ENCODE measurements at places on chromosomes 13 and 19.

- DNase-seq, result peak; percentile 75
Measured at GRCh38 chr19:10000171-10000826, 10.0 kb downstream of the COL5A3 start.

GRCh38 chr19:19568802-19569756 lies 31.0 kb downstream of the CILP2 start:
- no peak for DNase-seq

DNA sequence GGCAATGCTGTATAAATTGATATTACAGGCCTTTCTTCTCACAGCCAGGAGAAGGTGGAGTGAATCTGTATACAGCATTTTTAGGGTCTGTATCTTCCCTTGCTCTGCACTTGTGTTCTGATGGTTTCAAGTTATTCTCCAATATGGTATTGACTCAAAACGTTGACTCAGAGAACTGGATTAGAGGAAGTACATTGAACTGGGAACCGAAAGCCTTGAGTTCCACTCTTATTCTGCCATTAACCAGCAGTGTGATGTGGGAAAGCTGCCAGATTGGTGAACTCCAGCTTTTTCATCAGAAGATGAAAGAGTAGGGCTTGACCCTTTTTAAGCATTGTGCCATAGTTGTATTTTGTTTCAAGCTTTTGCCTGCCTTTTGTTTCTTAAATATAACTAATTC lies 167.7 kb downstream of the SPRY2 start:
- peak; percentile 11 for DNase-seq

DNA sequence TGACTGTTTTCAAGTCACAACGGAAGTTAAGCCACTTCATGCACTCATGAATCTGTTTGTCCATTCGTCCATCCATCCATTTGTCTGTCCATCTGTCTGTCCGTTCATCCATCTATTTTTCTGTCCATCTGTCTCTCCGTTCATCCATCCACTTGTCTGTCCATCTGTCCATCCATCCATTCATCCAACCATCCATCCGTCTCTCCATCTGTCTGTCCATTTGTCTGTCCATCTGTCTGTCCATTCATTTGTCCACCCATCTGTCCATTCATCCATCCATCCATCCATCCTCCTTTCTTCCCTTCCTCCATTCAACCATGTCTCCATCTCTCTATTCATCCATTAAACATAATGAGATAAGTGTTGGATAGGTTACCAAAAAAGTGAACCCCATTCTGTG lies 123.5 kb upstream of the UQCRFS1 start:
- DNase-seq, result no peak

DNA sequence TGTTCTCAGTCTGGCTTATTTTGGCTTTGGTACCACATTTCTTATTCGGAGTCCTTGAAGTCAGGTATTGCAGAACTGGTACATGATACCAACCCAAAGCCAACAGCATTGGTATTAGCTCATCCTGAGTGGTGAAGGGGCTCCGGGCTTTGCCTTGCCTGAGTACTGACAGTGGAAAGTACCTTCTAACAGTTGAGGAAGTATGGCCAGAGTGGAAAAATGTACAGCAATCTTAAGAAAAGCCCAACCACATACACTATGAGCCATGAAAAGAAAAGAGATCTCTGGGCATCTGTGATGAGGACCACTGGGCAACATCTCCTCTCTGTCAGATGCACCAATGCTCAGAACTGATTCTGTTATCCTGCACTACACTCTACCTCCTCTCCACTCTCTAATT lies 8.3 kb downstream of the LCP1 start:
- DNase-seq, result no peak

- DNase-seq, result no peak
Measured at GRCh38 chr13:101053301-101054093, 362.8 kb downstream of the NALCN start.

DNA sequence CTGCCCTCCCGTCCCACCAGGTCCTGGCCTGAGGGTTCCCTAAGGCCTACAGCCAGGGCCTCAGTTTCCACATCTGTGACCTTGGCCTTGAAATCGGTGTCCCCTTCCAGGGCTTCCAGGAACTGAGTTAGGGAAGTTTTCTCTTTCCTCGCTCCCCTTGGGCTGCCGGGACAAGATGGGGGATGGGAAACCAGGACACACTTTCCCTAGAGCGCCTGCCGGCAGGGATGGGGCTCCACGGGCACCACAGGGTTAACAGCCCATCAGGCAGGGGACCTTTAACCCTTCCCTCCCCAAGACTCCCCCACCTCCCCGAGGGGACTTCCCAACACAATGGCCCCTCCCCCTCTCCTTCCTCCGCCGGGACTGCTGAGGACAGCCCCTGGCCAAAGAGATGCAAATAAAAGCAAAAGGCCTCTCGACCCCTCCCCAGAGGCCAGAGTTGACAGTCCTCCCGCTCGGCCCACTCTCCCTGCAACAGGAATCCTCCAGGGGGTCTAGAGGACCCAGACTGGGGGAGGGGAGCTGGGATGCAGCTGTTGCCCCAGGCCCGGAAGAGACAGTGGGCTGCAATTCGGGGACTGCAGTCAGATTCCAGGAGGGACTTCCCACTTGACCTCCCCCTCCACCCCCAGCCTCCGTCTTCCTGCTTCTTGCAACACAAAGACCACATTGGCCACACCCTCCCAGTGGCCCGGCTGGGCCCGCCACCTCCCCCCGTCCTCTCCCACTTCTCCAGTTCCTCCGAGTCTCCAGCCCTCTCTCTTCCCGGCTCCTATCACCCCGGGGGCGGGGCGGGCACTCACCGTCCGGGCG lies 3.4 kb downstream of the BBC3 start:
- DNase-seq, result peak; percentile 89

DNA sequence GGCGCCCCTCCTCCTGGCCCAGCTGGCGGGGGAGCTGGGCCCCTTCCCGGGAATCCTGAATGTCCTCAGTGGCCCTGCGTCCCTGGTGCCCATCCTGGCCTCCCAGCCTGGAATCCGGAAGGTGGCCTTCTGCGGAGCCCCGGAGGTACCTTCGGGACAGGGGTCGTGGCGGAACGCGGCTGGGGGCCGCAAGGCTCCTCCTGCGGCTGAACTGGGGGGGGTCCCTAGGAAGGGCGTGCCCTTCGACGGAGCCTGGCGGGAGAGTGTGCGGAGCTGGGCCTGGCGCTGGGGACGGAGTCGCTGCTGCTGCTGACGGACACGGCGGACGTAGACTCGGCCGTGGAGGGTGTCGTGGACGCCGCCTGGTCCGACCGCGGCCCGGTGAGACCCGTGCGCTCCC lies 8.6 kb downstream of the ALDH16A1 start:
- DNase-seq, result no peak

- no peak for DNase-seq
Measured at GRCh38 chr13:41931337-41931736, 29.6 kb downstream of the VWA8 start.

GRCh38 chr19:3691372-3691716 lies 8.9 kb downstream of the PIP5K1C start:
- DNase-seq, result no peak

DNA sequence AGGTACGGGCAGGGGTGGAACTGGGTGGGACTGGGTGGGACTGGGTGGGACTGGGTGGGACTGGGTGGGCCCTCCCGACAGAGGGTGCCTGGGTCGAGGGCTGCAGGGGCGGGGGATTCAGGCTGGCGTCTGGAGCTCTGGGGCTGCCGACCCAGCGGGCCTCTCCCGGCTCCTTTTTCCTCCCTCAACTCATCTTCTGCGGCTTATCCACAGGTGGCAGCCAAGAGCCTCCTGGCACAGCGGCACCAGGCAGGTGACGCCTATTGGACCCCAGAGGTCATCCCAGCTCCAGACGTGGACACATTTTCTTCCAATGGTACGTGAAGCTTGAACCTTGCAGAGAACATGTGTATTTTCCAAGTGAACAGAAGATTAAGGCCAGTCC lies 533 bp downstream of the ZNF544 start:
- DNase-seq, result no peak

- DNase-seq, result no peak
Measured at GRCh38 chr13:73429701-73430100, 370.9 kb downstream of the KLF5 start.

- peak; percentile 54 for DNase-seq
Measured at GRCh38 chr13:52846567-52847321, 1.7 kb downstream of the PCDH8 start.

- DNase-seq, result no peak
Measured at GRCh38 chr13:26017196-26017921, 34.5 kb downstream of the SHISA2 start.

- DNase-seq, result peak; percentile 56
Measured at GRCh38 chr19:51158474-51159129, 16.5 kb downstream of the SIGLEC7 start.

DNA sequence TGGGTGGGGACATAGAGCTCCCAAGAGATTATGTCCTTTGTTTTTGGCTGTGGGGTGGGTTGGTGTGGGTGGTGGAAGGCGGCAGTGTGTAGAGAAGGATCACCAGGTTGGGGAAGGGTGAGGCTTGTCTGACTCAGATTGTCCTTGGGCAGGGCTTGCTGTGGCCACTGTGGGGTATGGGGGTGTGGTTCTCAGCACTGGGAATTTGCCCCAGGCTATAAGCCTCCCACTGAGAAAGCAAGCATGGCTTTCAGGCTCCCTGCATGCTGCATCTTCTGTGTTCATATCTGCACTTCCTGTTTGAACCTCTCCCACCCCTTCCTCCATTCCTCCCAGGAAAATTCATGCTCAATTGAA lies 34.9 kb downstream of the DNAJC15 start:
- peak; percentile 60 for DNase-seq

GRCh38 chr19:45503909-45504308 lies 3.4 kb upstream of the VASP start:
- DNase-seq, result no peak

- no peak for DNase-seq
Measured at GRCh38 chr13:104833221-104833620, 1702.2 kb downstream of the EFNB2 start.

DNA sequence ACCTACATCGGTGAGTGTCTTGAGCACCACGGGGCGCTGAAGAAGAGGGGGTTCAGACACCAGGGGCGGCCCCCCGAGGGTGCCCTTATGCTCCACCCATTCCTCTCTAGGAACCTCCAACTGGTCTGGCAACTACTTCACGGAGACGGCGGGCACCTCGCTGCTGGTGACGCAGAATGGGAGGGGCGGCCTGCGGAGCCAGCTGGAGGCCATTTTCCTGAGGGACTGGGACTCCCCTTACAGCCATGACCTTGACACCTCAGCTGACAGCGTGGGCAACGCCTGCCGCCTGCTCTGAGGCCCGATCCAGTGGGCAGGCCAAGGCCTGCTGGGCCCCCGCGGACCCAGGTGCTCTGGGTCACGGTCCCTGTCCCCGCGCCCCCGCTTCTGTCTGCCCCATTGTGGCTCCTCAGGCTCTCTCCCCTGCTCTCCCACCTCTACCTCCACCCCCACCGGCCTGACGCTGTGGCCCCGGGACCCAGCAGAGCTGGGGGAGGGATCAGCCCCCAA lies 12.1 kb downstream of the HIPK4 start:
- DNase-seq, result no peak

GRCh38 chr13:109963384-109963783 lies 177.0 kb upstream of the IRS2 start:
- DNase-seq, result no peak

DNA sequence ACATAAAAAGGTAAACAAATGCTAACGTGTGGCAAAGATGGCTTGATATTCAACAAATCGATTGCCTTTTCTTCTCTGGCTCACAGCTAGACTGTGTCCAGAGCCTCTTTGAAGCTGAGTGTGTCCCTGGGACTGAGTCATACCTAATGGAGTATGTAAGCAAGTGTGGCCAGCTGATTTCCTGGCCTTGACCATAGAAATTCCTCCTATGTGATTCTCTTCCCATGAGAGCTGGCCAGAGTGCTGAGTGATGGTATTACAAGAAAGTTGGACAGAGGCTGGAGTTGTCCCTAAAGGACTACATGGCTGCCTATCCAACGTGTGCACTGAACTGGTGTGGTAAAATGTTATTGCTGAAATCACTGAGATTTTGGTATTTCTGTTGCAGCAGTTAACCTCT lies 320.1 kb upstream of the SLC10A2 start:
- no peak for DNase-seq

DNA sequence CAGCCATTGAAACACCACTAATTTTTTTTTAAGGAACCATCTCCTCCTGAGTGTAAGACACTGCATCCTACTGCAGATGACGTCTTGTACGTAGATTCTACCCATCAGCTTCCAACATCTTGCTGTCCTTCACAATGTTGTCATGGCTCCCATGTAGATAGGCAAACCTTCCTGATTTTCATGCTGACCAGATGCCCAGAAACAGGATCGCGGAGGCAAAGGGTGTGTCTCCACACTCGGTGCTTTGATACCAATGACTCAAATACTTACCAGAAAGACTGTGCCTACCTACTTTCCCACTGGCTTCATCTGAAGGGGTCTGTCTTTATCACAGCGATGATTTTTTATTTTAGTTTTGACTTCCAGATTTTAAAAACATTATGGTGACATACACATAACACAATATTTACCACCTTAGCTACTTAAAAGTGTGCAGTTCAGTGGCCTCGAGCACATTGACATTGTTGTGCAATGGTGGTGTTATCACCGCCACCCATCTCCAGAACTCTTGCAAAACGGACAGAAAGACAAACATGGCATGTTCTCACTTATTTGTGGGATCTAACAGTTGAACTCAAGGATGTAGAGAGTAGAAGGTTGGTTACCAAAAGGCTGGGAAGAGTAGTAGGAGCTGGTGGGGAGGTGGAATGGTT lies 94.0 kb upstream of the PEG3 start:
- DNase-seq, result no peak

- peak; percentile 82 for DNase-seq
Measured at GRCh38 chr13:41456768-41457588, at the start of gene RGCC. RGCC (plus strand) TSS chr13:41457550; CDS start chr13:41457708, 158 bp downstream.

DNA sequence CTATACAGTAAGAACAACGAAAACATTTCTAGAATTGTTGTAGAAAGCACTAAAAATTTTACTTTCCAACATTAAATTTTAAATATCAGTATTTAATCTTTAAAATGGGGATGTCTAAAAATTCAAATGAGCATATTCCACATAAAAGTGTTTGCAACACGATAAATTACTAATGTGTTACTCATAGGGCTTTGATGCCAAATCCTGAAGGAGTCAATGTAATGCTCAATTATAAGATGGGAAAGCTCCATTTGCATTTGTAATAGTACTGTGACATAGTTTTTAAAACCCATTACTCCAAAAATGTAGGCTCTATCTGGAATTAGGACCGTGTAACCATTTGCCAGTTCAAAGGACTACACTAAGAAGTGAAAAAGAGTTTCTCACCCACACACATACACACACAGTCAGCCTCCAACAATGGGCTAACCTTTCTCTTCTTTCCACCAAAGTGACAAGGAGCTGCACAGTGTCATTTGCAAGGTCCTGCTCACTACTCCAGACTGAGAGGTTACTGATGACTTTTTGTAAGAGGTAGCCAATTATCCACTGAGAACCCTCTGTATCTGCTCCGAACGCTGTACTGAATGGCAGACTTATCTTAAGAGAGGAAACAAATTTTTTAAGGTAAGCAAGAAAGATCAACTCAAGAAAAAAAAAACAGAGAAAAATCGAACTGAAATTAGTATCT lies 26.1 kb upstream of the EEF1AKMT1 start:
- DNase-seq, result no peak

- no peak for DNase-seq
Measured at GRCh38 chr19:54425382-54425723, 10.1 kb downstream of the TTYH1 start.
